Lung (tissue), 17 donors: ENCODE measurements at places on chromosomes 3 and 15. TPM values are rescaled to one million over a fixed set of nuclear protein-coding genes. Genes with fewer than 3 reads are reported as not detected.
A peak's percentile ranks its signal among the peaks of the same experiment; 100 is the strongest.

GRCh38 chr3:58237238-58237940 is at the start of gene ABHD6:
ABHD6 (plus strand) TSS chr3:58237792; CDS start chr3:58256587, 18,795 bp downstream.
- peak within 1 kb of the TSS; percentile 92 for H3K27ac ChIP-seq
- H3K36me3 ChIP-seq = no peaks in the 10 kb centered on the region
- peak within 1 kb of the TSS; percentile 76 for H3K4me3 ChIP-seq
- H3K27me3 ChIP-seq = peaks cover 7% of the 10 kb centered on the region

The FOXB1 gene
- not detected for total RNA-seq

The TRPM1 gene
- not detected for total RNA-seq

- H3K4me3 ChIP-seq = no peak overlapping the region
- H3K27me3 ChIP-seq = no peaks in the 10 kb centered on the region
- no peaks in the 10 kb centered on the region for H3K36me3 ChIP-seq
These were observed 87.8 kb upstream of the RNU6-1 start for GRCh38 chr15:67927501-67928168.

DNA sequence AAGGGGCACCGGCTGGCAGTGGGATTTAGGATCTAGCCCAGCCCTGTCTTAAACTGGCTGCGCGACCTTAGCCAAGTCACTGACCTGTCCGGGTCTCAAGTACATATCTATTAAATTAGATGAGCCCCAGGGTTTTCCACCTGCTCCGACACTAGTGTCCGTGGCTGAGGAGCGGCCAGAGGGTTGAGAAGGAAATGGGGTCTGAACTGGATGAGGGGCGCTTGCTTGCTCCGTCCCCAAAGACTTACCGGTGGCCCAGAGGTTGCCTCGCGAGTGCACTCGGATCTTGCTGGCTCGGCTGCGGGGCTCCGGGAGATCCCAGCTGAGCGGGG is 285 bp downstream of the NMB start:
- H3K4me1 ChIP-seq = peaks cover 16% of the 10 kb centered on the region
- no peaks in the 10 kb centered on the region for H3K27me3 ChIP-seq
- H3K4me3 ChIP-seq = peak overlapping the region; percentile 34
- no peak overlapping the region for H3K27ac ChIP-seq

The NRG4 gene
- 4.1 TPM for total RNA-seq
